Stromal cell of bone marrow (primary cell): ENCODE measurements at places on chromosomes 11 and 22.
A peak's percentile ranks its signal among the peaks of the same experiment; 100 is the strongest.

GRCh38 chr11:126313826-126314225 lies 10.0 kb downstream of the DCPS start:
- no peak for DNase-seq

- no peak for DNase-seq
These were observed 444.4 kb downstream of the BUD13 start for GRCh38 chr11:116328391-116328790.

DNA sequence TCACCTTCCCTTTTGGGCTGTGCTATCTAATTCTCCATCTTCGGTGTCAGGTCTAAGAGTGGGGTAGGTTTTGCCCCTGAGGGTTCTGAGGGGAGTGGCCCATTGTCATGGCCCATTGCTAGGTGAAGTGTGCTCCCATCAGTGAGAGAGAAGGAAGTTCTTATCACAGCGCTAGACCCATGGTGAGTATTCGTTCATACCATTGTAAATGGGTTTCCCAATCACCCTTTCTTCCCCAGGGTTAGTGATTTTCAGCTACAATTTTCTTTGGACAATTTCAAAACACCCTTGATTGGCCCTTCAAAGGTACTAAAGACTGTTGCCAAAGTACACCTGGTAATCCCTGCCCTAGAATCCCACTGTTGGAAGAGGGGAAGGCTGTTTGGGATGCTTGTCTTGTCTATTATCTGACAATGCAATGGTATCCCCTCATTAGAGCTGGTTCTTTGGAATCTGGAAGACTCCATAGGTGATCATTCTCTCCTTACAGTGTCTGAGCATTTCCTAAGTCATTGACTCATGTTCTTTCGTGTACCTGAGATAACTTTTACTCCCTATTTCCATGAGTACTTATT lies 20.2 kb downstream of the MPEG1 start:
- DNase-seq = no peak

GRCh38 chr11:88555018-88555828 lies 217.7 kb upstream of the CTSC start:
- peak; percentile 99 for DNase-seq

GRCh38 chr11:107683061-107683460 lies 28.8 kb downstream of the SLN start:
- DNase-seq = no peak

GRCh38 chr22:30565341-30565740 lies 9.1 kb downstream of the GAL3ST1 start:
- DNase-seq = peak; percentile 5

- no peak for DNase-seq
These were observed 90.4 kb downstream of the SERGEF start for GRCh38 chr11:17922416-17922788.

DNA sequence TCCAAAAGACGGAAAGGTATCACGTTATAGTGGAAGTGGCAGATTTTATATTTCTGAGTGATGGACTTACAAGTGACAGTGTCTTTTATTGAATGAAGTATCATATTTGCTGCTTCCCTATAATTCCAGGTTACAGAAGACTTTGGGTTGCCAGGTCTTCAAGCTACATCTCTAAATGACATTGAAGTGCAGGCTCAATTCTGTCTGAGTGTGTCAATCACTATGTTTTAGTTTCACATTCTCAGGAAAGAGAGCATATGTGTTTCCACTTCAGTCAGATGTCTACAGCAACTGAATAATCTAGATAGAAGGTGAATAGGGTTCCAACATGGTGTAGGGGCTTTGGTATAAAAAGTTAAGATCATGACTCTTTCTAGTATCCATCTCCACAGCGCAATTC lies 492.7 kb upstream of the API5 start:
- DNase-seq = no peak

GRCh38 chr11:27497284-27497866 lies 9.2 kb downstream of the LIN7C start:
- peak; percentile 9 for DNase-seq

DNA sequence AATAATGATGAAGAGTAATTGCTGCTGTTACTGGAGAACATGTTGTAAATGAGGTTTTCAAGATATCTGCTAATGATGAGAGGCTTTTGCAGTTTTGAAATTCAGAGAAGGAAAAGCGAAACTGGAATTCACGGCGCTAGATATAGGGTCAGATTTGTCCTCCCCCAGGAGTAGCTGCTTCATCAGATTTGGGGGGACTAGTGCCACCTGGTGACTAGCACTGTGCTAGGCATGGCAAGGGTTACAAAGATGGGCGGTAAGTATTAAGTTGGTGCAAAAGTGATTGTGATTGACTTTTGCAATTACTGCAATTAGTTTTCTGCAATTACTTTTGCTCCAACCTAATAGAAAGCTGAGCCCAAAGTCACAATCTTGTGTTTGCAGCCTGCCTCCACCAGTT lies 879.9 kb upstream of the TENM4 start:
- DNase-seq = no peak

GRCh38 chr11:44621140-44621681 lies 55.7 kb downstream of the CD82 start:
- no peak for DNase-seq

DNA sequence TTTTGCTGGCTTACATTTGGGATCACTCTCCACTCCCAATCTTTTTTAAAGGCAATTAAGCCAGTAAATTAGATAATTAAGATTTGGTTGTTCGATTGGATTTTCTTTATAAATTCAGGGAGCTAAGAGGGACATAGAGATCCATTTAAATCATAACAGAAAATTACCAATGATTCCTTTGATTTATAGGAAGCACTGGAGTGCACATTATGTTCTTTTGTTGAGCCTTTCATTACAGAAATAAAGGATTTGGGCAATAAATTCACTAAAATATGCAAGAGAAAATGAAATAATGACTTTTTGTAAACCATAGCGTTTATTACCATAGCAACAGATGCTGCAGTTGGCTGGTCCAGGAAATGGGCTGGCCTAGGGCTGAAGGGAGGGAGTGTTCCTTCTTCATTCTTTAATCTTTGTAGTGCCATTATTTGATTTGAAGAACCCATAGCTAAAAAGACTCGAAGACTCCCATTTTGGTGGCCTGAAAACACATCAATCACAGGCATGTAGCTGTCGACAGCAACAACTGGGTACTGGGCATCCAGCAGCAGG lies 73.0 kb downstream of the C2CD3 start:
- no peak for DNase-seq

DNA sequence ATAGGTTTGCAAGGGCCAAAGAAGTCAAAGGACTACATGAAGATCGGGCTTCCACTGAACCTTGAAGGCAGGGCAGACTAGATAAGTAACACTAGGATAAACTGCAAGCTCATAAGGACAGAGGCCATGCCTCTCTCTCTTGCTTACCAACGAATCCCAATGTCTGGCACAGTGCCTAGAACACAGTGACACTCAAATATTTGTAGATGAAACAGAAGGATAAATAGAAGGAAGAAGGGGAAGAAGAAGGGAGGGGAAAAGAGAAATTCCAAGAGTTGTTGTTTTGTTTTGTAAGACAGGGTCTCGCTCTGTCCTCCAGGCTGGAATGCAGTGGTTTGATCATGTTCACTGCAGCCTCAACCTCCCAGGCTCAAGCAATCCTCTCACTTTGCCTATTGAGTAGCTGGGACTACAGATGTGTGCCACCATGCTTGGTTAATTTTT lies 26.9 kb downstream of the SIK3 start:
- no peak for DNase-seq

DNA sequence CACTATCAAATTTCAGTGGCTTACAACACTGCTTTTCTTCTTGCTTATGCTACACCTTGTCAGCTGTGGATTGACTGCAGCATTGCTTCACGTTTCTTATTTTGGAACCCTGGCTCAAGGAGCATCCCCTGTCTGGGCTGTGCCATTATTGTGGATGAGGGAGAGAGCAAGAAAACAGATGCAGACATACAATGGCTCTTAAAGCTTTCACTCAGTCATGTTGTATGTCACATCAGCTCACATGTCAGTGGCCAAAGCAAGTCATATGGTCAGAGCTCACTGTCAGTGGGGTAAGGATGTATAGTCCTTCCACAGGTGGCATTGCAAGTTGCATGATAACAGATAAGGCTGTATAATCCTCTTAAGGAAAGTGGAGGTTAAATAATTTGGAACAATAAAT lies 10.0 kb downstream of the ARHGEF12 start:
- DNase-seq = no peak

- no peak for DNase-seq
These were observed at the start of gene PCF11 for GRCh38 chr11:83156996-83157593. Gene PCF11, plus strand, starts transcription at chr11:83157131. Its CDS starts 309 bp downstream, at chr11:83157440.

- DNase-seq = no peak
These were observed 2.3 kb downstream of the HRAS start for GRCh38 chr11:532986-533585.

GRCh38 chr11:115222218-115222862 lies 281.9 kb downstream of the CADM1 start:
- no peak for DNase-seq

DNA sequence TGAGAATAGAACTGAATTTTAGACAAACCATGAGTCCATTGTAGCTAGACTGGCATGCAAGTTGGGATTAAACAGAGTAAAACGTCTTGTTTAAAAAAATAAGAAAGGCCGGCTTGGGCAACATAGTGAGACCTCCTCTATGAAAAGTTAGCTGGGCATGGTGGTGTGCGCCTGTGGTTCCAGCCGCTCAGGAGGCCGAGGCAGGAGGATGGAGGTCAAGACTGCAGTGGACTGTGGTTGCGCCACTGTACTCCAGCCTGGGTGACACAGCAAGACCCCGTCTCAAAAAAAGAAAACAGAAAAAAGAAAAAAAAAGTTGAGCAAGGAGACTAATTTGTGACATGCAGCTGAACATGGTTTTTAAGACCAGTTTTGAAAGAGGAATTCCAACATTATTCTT lies 23.5 kb downstream of the CDPF1 start:
- no peak for DNase-seq

- DNase-seq = no peak
These were observed 149.4 kb downstream of the DBX1 start for GRCh38 chr11:20010851-20011225.
